SK-N-SH (cell line): ENCODE measurements at places on chromosomes 7 and 10.
A peak's percentile ranks its signal among the peaks of the same experiment; 100 is the strongest.

GRCh38 chr10:77550378-77550777 lies 87.2 kb downstream of the KCNMA1 start:
- no peak for DNase-seq

GRCh38 chr10:79243181-79244067 lies 103.8 kb upstream of the PPIF start:
- DNase-seq = peak; percentile 83

- DNase-seq = no peak
These were observed 108.8 kb upstream of the FEZF1 start for GRCh38 chr7:122413339-122413738.

DNA sequence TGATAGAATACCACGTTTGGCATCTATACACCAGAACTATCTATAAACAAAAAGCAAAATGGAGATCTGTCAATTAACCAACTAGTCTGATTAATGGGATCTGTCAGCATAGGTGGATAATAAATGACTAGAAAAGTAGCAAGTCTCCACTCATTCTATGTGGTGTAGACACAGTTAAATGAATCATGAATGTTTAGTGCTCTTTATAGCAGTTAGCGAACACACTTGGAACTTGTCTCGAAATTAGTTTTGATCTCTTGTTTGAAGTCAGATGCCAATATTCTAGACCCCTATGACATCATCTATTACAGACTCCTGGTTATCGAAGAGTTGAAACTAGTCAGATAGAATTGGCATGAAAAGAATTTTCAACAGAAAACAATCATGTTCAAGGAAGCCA lies 259.7 kb downstream of the AHR start:
- DNase-seq = no peak

DNA sequence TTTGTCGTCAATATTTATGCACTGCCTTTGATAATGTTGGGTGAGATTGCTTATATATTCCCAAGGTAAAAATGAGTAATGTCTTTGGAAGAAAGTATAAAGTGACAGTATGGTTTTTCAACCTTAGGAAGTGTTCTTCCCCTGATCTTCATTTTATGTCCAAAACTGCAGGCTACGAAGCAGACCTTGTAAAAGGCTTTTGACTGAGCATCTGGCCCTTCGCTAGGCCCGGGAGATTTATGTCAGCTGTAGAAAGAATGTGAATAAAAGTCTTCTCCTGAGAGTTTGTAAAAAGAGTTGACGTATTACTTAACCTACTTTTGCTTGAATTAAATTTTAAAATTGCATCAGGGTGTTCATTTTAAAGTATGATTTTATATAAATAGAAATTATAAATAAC lies 116.8 kb downstream of the CPED1 start:
- no peak for DNase-seq

GRCh38 chr10:62638062-62638477 lies 166.4 kb upstream of the ADO start:
- DNase-seq = no peak
